Stimulated activated CD8-positive, alpha-beta memory T cell treated with anti-CD3 and anti-CD28 coated beads, Interleukin-15, amount 100 ng/mL, for 4 hours (primary cell): ENCODE measurements at places on chromosomes 16 and 17.

- DNase-seq = no peak
These were observed 16.2 kb upstream of the NFATC3 start for GRCh38 chr16:68068926-68069325.

GRCh38 chr17:67837965-67838364 is 12.7 kb downstream of the BPTF start:
- DNase-seq = no peak

DNA sequence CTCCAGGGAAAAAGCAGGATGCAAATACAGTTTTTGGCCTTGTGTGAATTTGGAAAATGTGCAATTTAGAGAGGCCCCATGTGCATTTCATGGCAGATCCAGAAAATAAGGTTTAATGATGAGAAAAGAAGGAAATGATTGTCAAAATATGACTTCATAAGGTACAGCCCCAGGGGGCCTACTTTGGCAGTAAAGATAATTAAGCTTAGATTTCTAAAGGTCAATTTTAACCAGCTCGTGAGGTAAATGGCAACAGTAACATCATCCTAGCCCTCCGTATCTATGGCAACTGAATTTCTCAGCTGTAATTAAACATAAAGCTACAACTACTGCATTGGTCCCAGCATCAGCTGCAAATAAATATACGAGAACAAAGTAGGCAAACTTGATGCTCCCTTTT is 30.0 kb upstream of the PRSS54 start:
- DNase-seq = no peak

- no peak for DNase-seq
These were observed 23.0 kb upstream of the CYLD start for GRCh38 chr16:50718761-50719400.

GRCh38 chr17:39208136-39208535 is 8.1 kb downstream of the RPL19 start:
- DNase-seq = no peak

- no peak for DNase-seq
These were observed 26.5 kb upstream of the PHF12 start for GRCh38 chr17:28977659-28978355.
